Stimulated activated CD8-positive, alpha-beta memory T cell treated with anti-CD3 and anti-CD28 coated beads, Interleukin-4, amount 100 ng/mL, for 1 hour (primary cell): ENCODE measurements at places on chromosomes 13 and 19.

GRCh38 chr19:28021259-28022185, 1191.4 kb downstream of the UQCRFS1 start:
- no peak for DNase-seq

DNA sequence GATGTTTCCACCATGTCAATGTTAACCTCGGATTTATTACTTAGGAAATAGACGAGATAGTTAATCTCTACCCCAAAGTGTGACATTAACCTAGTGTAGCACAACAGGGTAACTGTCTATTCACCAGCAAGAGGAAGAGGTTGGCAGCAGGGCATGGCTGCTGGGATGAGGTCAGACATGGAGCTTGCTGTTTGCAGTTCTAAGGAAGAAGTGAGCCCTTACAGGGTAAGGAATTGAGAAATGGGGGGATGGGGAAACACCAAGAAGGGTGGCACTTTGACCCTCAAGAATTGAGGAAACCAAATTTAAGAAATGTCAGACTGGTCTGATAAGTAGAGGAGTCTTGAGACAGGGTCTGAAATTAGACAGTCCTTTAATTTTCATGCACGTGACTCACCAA, 62.4 kb downstream of the MBD3L2B start:
- no peak for DNase-seq

GRCh38 chr13:95153647-95154412, 147.4 kb downstream of the ABCC4 start:
- DNase-seq, result no peak

DNA sequence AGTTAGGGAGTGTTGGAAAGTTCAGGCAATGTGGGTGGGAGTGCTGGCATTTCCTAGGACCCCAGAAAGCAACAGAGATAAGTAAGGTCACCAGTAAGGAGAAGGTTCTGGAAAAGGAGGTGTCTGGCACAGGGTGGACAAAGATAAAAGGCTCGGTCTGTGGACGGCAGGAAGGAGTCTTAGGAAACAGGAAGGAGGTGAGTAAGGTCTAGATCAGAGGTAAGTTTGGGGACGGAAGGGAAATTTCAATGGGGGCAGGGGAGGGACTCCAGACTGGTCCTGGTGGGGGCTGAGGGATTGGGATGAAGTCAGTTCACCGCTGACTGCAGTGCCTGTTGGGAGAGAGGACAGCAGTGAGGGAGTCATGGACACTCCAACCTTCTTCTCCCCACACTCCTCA, 7.8 kb upstream of the OPA3 start:
- no peak for DNase-seq

GRCh38 chr19:42443944-42444398, 1.2 kb upstream of the CXCL17 start:
- DNase-seq, result no peak

DNA sequence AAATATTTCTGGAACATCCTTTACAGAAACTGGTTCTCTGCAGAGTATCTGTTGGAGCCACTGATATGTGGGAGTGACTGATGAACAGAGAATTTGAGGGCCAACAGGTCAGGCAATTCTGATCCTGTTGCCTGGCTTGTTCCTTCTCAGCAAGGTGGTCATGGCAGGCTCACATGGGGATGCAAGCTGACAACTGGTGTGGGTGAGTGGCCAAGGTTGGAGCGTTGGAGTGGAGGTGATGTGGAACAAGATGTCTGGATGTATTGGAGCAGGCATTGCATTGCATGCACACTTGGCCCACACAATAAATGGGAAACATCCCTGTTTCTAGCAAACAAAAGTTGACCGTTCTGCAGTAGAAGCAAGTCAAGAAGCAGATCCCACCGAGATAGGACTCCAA, 380.7 kb downstream of the ZNF536 start:
- DNase-seq, result no peak

GRCh38 chr19:31181535-31181934, 167.7 kb downstream of the TSHZ3 start:
- no peak for DNase-seq

DNA sequence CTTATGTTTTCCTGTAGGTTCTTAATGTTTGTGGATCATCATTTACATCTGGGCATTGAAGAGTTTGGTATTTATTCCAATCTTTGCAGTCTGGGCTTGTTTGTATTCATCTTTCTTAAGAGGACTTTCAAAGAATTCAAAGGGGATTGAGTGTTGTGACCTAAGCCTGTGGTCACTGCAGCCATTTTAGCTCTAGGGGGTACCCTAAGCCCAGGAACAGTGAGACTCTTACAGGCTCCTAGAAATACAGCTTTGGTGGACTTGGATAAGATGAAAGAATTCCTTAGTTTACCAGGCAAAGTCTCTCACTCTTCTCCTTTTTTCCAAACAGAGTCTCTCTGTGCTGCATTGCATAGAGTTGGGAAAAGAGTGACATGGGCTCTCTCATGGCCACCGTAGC, 2539.0 kb upstream of the PCDH20 start:
- DNase-seq, result no peak

DNA sequence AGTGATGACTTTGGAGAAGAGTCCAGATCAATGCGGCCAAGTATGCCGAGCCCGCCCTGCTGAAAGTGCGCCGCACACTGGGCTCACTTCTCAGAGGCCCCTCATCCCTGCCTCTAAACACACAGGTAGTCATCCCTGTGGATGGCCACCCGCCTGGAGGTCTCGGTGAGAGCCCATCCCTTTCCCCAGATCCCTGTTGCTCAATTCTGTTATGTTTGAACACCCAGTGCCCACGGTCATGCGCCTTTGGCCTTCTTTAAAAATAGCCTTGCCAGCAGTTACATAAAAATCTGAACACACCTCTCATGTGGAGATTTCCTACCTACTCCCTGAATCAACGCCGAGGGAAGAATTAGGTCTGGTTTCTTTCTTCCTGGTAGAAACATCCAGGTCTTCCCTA, 11.9 kb downstream of the ELAVL1 start:
- no peak for DNase-seq

GRCh38 chr19:48870048-48870447, 1.6 kb upstream of the PLEKHA4 start:
- DNase-seq, result no peak

DNA sequence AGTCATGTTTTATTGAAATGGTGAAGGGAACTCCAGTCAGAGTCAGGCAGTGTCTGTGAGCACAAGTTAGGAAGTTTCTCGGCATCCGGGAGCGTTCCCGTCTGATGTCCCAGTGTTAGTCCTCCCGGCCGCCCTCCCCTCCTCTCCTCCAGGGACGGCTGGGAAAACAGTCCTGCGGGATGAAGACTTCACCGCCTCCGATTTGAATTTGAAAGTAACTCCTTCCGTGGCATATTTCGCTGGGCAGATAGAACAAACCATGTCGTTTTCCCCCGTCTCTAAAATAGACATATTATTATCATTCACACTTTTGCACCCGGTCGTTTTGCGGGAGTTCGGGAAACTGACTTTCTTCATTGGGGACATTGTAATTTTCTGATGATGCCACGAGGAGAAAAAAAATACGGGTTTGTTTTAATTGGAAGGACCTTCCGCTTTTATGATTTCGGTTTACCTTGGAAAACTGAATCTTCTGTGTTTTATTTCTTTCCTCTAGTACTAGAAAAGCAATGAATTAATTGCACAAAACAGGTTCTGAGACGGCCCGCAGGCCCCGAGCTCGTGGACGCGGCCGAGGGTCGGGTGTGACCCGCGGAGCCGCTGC, 76.6 kb downstream of the ZIC5 start:
- DNase-seq, result no peak

DNA sequence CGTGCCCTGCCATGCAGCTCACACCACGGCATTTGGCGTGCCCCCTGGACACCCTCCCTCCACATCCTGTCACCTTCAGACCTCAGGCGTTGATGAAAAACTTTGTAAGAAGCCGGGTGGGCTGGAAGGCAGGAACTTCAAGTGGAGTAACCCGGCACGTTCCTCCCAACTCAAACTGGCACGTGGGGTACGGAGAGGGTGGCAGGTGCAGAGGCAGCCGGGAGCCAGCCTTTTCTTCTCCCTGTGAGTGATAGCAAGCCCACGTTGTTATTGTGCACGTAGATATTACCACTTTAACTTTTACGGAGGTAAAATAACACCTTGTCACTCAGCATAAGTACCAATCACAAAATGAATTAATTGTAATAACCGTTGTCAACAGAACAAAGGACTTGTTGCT, 198.0 kb downstream of the ZNF536 start:
- DNase-seq, result no peak

DNA sequence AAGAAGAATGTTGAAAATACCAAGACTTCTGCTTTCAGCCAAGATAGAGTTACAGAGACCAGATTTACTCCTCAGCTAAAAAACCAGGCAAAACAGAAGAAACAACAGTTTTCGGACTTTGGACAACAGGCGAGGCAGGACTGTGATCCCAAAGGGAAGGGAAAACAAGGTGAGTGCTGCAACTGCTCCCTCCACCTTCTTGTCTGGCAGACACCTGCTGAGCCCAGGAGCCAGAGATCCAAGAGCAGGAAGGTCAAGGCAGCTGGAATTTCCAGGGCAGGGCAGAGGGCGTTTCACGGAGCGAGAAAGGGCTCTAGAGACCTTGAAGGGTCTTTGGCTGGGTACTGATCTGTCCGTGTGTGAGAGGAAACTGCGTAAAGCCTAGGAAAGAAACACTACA, 32.9 kb upstream of the SLC7A9 start:
- DNase-seq, result no peak

DNA sequence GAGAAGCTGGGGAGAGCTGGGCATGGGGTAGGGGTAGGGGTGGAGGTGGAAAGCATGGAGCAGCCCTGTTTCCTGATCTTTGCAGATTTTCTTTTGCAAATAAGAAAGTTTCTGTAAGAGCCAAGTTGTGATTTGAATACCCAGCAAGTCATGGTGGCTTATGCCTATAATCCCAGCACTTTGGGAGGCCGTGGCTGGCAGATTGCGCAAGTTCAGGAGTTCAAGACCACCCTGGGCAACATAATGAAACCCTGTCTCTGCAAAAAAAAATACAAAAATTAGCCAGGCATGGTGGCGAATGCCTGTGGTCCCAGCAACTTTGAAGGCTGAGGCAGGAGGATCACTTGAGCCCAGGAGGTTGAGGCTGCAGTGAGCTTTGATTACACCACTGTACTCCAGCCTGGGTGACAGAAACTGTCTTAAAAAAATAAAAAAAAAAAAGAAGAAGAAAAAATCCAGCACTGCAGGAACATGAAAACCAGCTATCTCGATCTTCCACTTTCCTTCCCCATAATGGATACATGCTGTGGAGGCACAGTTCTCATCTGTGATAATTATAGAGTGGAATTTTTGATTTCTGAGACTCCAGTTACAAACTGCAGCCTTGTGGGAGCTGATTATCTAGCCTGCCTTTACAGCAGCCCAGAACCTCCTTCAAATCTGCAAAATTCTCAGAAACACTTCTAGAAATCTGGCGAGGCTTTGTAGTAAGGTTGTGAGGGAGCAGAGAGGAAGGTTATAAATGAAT, 12.1 kb upstream of the TEX26 start:
- DNase-seq, result no peak

- DNase-seq, result no peak
These were observed 9.0 kb upstream of the NFIC start for GRCh38 chr19:3357271-3357991.

DNA sequence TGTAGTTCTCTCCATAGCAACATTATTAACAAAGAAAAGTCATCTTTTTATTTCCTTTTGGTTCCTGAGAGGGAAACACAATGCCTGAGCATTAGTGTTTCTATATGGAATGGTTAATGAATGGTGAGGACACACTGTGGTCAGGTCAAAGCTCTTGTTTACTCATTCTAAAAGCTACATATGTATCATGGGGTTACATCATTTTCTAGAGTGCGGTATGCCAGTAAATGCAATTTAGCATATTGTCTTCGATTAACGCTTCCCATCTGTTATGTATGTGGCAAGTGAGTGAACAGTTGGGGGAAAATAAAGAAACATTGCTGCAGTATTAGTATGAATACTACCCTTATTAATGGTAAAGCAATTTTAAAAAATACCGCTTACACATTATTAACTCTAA, 1152.2 kb upstream of the SPRY2 start:
- DNase-seq, result no peak

- DNase-seq, result no peak
These were observed 556.3 kb upstream of the ARGLU1 start for GRCh38 chr13:107124129-107124718.

GRCh38 chr19:35987571-35987896, 7.5 kb upstream of the SDHAF1 start:
- DNase-seq, result no peak

- no peak for DNase-seq
These were observed 16.7 kb upstream of the COLGALT1 start for GRCh38 chr19:17538684-17539237.

- DNase-seq, result no peak
These were observed 11.9 kb upstream of the FOSB start for GRCh38 chr19:45455707-45456499.

- DNase-seq, result no peak
These were observed 112.1 kb downstream of the DLEU7 start for GRCh38 chr13:50731400-50731799.

- no peak for DNase-seq
These were observed 118.3 kb downstream of the USP12 start for GRCh38 chr13:27053210-27053884.

- DNase-seq, result no peak
These were observed 12.9 kb upstream of the RNF113B start for GRCh38 chr13:98189841-98190505.

DNA sequence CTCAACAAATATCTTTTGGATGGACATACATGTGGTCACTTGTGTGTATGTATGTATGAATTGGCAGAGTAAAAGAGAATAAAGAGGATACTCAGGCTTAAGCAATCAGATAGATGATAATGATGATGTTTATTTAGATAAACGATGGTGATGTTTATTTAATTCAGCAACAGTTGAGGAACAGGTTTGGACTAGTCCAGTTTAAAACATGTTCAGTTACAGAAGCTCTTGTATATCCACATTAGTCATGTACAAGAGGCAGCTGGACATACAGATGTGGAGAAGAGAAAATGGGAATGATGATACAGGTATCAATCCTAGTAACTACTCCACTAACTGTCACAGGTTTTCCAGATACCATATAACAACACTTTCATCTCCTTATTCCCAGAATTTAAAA, 232.1 kb downstream of the DIAPH3 start:
- no peak for DNase-seq

- no peak for DNase-seq
These were observed 56.5 kb downstream of the CDK8 start for GRCh38 chr13:26310470-26310869.

- DNase-seq, result peak; percentile 86
These were observed 2.8 kb downstream of the ZFP36 start for GRCh38 chr19:39409208-39410016.

- no peak for DNase-seq
These were observed 118.8 kb downstream of the MIPEP start for GRCh38 chr13:23770428-23770827.

GRCh38 chr19:20964798-20965197, 41.7 kb downstream of the ZNF85 start:
- no peak for DNase-seq
